ENCODE measurements at places on chromosomes 4 and X.

DNA sequence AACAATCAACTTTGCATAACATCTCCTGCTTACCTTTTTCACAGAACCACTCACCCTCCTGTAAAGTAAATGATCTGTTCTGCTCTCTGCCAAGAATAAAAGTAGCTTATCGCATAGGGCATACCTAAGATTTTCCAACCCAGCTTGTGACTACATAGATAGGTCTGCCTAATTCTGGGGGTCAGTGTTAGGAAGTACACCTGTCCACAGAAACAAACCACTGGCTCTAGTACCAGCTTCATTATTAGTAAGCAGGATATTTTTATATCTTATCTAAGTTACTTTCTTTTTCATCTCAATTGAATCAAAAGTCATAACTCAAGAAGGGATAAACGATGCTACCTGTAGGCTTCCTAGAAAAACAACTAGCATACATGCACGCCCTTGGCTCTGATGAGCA lies 23.8 kb downstream of the CXCL1 start:
- no peak for DNase-seq

GRCh38 chr4:19416146-19416545 lies 835.6 kb upstream of the SLIT2 start:
- no peak for DNase-seq

- no peak for DNase-seq
Observed at GRCh38 chrX:23727206-23727605, 15.9 kb downstream of the ACOT9 start.

DNA sequence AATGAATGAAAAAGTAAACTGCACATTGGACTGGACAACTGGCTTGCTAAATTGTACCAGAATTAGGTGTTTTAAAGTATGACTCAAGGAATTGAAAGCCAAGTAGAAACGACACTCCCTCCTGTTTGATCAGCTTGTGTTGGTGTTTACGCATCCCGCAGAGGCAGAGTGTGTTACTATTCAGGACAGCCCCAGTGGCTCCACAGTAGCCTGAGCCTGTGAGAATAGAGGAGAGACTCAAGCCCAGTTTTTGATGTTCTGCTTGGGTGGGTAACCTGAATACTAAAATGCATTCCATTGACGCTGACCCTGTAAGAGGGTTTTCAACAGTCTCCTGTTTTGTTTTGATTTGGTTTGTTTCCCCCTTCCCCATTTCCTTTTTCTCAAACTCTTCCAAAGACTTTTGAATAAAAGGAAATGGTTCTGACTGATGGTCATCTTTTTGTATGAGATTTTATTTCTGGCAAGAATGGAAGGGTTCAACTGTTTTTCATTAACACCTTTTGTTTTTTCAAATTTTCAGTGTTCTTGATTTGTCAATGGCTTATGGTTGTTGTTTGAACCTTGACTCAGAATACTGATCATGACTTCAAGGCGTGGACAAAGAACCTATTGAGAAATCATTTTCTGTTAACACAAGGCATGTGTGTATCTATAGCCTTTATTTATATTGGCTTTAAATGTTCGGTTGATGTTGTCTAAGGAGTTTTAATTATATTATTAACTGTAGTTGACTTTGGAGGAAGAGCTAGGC lies 10.2 kb downstream of the ADGRL3 start:
- no peak for DNase-seq

GRCh38 chr4:131296192-131296591 lies 1852.9 kb upstream of the PCDH10 start:
- DNase-seq, result no peak

GRCh38 chr4:185304944-185305690 lies 90.6 kb downstream of the LRP2BP start:
- peak; percentile 39 for DNase-seq

DNA sequence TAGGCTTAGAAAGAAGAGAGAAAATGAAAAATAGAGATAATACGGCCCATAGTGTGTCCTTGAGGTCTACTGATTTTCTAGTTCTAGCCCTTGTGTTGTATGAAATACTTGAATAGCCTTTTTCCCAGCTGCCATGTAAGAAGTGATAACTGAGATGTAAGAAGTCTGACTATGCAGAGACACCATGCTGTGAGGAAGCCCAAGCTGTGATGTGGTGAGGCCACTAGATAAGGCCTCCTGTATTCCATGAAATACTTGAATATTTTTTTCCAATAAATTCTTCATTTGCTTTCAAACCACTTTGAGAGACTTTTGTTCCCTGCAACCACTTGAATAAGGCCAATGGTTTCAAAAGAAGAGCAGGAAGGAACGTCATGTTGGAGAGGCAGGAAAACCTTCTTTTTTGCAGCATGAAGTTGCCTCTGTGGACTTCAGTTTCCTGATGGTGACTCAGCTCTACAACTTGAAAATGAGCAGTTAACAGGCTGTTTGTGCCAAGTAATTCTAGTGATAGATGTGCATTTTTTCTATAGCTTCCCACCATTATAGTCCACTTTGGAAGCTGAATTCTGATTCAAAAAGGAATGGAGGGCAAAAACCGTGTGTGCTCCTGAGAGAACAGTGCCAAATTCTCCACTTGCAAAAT lies 25.5 kb upstream of the FAM9C start:
- no peak for DNase-seq

GRCh38 chr4:142278663-142279062 lies 567.4 kb downstream of the INPP4B start:
- DNase-seq, result no peak

GRCh38 chr4:130600706-130601105 lies 1504.8 kb downstream of the C4orf33 start:
- no peak for DNase-seq
